Heart right ventricle (tissue), 16 donors: ENCODE measurements at places on chromosomes 12 and 14. TPM values are rescaled to one million over a fixed set of nuclear protein-coding genes. Genes with fewer than 3 reads are reported as not detected.

- H3K36me3 ChIP-seq, result peaks cover 40% of the 10 kb centered on the region
- no peak overlapping the region for H3K4me3 ChIP-seq
- no peaks in the 10 kb centered on the region for H3K27me3 ChIP-seq
Observed at GRCh38 chr12:68841717-68842116, 33.7 kb downstream of the MDM2 start.

Gene PRMT5
- 49.4 TPM for total RNA-seq

Gene ERBB3
- 3.8 TPM for total RNA-seq

Gene KRT81
- not detected for total RNA-seq

DNA sequence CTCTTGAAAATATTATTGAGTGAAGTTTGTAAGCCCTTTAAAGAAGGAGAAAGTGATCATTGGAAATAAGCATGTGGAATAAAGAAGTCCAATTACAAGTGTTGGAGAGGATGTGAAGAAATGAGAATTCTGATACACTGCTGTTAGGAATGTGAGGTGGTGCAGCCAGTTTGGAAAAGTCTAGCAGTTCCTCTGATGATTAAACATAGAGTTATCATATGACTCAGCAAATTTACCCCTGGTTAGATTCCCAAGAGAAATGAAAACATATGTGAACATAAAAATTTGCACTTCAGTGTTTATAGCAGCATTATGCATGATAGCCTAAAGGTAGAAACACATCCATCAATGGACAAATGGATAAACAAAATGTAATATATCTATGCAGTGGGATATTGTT, 319.9 kb downstream of the AEBP2 start:
- no peaks in the 10 kb centered on the region for H3K4me1 ChIP-seq
- no peaks in the 10 kb centered on the region for H3K27me3 ChIP-seq
- no peak for DNase-seq
- H3K27ac ChIP-seq, result no peak overlapping the region
- H3K4me3 ChIP-seq, result no peak overlapping the region
